ENCODE measurements at places on chromosomes 6 and 20.

GRCh38 chr20:37238935-37239451, 22.6 kb downstream of the GHRH start:
- DNase-seq, result no peak

DNA sequence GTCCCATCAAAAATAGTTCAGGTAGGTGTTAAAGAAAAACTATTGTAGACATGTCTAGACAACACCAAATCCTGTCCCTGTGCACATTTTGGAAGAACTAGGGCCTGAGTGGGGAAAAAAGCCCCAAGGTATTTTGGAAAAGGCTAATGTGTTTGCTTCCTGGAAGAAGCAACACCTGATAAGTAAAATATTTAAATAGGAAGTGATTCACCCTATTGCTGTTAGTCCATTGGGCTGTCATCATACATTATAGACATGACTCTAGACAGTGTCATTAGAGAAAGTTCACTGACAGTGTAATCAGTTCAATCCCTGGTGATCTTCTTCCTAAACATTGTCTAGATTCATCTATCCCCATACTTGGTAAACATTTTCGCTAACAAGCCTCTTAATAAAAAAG, 465.3 kb downstream of the CBLN4 start:
- DNase-seq, result no peak

GRCh38 chr6:72559555-72559954, 62.3 kb upstream of the KCNQ5 start:
- no peak for DNase-seq

GRCh38 chr20:33018169-33018931, 10.8 kb downstream of the BPIFB2 start:
- DNase-seq, result no peak

DNA sequence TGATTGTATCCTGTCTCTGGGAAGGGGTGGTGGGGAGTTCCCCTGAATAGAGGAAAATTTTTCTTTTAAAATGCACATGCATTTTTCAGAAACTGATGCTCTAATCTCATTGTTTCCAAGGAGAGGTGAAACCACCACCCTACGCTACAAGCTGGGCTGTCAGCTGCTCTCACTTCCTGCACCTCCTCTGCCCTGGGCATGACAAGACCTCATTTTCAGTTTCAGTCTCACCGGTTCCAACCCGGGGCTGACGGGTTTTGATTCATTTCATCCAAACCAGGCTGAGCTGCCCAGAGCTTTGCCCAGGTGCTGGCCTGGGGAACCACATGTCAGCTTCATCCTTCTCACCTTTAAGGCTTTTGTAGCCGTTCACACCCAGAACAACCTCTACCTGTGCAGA, 99.7 kb downstream of the EYA2 start:
- no peak for DNase-seq

DNA sequence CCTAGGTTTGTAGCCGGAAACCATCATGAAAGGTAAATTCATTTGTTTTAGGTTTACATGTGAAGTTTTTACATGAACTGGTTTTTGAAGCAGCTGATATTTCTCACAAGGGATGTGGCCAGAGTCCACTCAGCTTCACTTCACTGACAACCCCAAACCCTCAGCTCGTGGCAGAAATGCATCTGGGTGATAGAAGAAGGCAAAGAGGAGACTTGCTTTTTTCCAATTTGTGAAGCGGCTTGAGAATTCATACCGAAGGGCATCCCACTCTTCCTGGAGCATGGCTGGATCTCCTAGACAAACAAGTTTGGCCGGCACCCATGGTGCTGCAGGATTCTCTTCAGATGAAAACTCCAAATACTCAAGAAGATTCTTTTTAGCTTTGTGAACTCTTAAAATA, 392.8 kb upstream of the CNR1 start:
- no peak for DNase-seq

GRCh38 chr6:169955731-169956437, 204.5 kb downstream of the ERMARD start:
- no peak for DNase-seq

DNA sequence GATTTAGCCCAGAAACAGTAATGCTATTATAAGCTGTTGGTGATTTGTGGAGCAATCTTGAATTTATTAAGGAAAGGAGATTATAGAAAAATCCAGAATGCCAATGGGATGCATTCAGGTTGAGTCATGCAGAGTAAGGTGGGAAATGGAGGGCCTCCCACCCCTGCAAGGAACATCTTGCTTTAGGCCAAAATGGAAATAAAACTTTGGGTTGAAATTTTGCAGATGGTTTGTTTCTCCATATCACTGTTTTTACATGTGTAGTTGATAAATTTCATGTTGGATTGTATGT, 152.4 kb downstream of the BCAS1 start:
- no peak for DNase-seq

DNA sequence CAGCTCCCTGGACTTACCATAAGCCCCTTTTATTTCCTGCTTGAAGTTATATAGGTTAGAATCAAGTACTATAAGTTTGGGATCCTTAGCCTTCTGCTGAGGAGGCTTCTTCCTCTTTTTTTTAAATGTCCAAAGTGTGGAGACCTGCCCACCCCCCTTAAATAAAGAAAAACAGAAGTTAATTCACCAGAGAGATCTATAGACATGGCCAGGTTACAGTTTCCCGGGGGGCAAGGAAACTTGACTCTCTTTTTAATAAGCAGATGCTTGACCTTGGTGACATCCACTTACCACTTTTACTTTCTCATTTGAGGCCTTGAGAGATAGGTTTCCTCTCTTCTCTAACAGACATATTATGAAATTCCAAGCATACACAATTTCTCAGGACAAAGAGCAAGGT, 88.3 kb downstream of the BMP2 start:
- DNase-seq, result no peak

DNA sequence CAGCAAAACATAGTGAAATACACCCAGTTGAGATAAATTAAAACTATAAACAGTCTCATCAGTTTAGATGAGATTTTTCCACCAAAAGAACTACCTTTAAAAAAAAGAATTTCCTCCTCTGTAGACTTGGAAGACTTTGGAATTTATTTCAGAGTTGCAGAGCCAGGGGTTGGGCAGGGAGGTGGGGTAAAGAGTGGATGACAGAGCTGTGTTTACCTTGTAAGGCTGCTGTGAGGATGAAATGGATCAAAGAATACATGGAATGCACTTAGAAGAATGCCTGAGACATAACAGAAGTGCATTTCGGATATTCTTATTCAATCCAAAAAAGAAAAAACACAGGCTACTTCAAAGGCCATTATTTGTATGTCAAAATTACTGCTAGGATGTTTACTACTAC, 6.4 kb upstream of the LY86 start:
- no peak for DNase-seq

DNA sequence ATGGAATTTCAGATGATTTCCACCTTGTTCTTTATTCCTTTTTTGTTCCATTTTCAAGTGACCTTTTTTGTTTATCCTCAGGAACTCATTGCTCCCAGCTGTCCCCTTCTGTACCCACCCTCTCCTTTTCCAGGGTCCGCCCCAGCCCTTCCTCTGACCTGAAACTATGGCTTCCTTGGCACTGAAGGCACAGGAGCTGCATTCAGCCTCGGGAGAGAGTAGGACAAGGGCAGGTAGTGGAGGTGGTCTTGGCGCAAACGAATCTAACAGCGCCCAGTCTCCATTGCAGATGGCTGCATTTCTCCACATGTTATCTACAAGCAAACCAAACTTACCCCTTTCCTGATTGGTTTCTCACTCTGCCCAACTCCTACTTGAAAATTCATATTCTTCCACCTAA, 8.8 kb upstream of the ULBP2 start:
- DNase-seq, result no peak

DNA sequence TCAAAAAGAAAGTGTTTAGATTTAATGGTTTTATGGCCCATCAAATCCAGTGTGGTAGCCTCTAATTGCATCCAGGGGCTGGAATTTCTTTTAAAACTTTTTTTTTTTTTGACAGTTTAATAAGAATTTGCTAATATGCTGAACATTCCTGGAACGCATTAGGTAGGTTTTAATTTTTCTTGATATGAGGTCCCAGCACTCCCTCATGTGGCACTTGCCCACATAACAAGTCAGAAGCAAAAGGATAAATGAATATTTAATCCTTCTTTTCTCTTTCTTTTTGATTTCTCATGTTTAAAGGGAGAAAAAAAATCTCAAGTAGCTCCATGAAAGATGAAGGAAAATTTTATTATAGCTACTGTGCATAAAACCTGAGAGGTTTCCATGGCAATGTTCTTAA, 13.5 kb downstream of the HAO1 start:
- no peak for DNase-seq

GRCh38 chr20:17628101-17628841, 53.8 kb downstream of the RRBP1 start:
- DNase-seq, result no peak

DNA sequence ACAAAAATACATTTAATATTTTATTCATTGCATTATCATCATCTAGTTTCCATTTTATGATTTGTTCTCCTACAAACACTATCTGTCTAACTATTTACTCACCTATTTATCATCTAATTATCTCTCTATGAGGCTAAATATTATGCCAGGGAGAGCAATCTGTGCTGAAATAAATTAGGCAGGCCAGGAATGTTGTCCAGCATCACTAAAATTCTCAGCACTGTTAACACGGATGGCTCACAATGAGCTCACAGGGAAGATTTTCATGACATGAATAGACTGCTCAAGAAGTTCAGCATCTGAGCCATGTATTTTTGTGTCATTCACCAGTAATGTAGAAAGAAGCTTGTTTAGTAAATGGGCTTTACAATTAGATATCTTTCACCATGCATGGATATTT, 1277.2 kb downstream of the GRIK2 start:
- DNase-seq, result no peak

GRCh38 chr6:112310439-112311125, 36.5 kb upstream of the RFPL4B start:
- no peak for DNase-seq

- DNase-seq, result no peak
Observed at GRCh38 chr20:19642860-19643259, 115.2 kb upstream of the RIN2 start.

DNA sequence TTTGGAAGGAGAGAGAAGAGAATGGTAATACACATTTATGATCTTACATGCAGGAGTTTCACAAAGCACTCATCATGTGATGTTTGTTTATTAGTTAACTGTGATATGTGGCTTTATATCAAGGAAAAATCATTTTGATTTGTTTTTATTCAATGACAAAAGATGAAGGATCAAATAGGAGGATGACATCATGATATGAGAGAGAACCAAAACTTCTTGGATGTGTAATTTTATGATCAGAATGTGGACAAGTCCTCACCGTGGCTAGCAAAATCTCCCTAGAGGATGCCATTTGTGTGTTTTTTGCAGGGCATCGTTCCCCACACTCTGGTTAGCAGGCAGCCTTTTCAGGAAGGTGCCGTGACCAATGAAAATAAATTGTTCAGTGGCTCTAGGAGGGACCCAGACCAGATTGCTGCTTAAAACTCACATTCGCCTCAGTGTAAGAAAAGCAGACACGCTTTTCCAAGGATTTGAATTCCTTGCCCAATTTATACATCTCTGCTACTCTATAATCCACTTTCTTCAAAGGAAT, 552.7 kb downstream of the NKAIN2 start:
- DNase-seq, result no peak

DNA sequence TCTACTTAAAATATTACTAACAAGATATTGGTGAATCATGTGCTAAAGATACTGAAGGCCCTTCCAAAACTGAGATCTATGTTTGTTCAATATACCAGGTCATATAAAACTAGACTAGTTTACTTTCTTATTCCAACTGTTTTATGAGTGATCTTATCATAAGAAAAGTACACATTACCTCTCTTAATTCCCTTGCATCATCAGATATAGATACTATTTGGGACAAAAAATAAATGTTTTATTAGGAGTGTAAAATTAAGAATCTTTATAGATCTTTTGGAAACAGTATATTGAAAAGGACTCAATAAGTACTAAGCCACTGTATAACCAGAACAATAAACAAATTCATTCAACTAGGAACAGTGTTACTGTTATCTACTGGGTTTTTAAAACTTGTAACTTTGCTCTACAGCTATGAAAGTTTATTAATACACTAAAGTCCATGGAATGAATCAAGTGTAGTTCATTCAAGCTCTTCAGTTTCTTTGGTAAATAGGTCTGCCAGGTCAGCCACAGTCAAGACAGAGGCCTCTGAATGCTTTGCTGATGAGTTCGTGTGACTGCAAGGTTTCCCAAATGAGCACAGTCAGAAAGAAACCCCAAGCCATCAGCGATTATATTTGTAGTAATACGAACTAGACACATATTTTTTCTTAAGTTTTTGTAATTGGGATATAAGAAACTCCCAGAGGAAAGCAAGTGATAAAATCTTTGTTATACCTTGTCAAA, 71.8 kb upstream of the FBXO30 start:
- no peak for DNase-seq

GRCh38 chr20:62685781-62686555, 22.7 kb upstream of the NTSR1 start:
- no peak for DNase-seq

DNA sequence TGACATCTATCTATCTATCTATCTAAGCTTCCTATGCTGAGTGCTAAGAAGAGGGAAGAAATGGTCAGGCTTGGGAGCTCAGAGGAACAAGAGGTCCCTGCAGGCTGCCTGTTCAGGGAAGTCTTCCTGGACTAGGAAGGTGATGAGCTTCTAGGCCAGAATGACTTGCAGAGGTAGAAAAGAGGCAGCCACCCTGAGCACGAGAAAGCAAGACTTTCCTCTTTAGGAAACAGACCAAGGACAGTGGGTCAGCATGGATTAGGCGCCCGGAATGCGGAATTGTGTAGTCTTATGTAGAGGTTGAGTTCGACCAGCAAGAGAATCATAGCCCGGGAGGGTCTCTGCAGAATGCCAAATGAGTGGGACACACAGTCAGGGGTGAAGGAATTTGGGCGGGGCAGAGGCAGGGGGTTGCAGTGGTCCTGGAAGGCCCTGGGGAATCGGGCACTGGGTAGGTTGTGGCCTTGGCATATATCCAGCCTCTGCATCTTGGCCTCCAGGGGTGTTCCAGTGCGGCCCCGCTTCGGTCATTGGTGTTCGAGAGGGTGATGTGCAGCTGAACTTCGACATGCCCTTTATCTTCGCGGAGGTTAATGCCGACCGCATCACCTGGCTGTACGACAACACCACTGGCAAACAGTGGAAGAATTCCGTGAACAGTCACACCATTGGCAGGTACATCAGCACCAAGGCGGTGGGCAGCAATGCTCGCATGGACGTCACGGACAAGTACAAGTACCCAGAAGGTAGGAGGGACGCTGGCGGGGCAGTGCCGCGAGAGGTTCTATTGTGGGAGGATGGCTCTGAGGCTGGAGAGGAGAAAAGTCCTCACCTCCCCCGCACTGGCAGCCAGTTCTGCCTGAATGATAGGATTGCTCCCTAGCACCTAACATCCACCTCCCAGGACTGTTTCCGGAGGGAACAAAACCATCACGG, 32.1 kb downstream of the TGM3 start:
- no peak for DNase-seq

DNA sequence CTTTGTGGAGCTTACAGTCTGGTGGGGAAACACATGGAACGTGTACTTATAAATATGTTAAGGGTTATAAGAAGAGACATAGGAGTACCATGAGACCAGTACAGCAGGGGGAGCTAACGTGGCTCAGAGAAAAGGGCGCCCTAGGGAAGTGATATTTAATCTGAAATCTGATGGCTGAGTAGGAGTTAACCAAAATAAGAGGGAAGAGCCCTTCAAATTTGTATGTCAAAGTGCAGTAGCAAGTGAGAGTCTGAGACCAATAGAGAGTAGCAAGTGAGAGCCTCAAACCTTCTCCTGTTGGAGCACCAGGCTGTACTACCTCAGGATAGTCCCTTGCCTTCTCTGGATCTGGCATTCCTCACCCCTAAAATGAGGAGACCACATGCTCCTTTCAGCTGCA, 6.1 kb upstream of the PKIG start:
- DNase-seq, result no peak

- no peak for DNase-seq
Observed at GRCh38 chr20:2707353-2708072, 14.9 kb downstream of the EBF4 start.

GRCh38 chr6:131424016-131424415, 149.0 kb upstream of the ARG1 start:
- DNase-seq, result no peak

Measured in WTC11 (cell line).